Muscle of leg (tissue), 16 donors: ENCODE measurements at places on chromosomes 1 and 21. TPM values are rescaled to one million over a fixed set of nuclear protein-coding genes. Genes with fewer than 3 reads are reported as not detected.

The OR14A2 gene
- polyA plus RNA-seq, result not detected

DNA sequence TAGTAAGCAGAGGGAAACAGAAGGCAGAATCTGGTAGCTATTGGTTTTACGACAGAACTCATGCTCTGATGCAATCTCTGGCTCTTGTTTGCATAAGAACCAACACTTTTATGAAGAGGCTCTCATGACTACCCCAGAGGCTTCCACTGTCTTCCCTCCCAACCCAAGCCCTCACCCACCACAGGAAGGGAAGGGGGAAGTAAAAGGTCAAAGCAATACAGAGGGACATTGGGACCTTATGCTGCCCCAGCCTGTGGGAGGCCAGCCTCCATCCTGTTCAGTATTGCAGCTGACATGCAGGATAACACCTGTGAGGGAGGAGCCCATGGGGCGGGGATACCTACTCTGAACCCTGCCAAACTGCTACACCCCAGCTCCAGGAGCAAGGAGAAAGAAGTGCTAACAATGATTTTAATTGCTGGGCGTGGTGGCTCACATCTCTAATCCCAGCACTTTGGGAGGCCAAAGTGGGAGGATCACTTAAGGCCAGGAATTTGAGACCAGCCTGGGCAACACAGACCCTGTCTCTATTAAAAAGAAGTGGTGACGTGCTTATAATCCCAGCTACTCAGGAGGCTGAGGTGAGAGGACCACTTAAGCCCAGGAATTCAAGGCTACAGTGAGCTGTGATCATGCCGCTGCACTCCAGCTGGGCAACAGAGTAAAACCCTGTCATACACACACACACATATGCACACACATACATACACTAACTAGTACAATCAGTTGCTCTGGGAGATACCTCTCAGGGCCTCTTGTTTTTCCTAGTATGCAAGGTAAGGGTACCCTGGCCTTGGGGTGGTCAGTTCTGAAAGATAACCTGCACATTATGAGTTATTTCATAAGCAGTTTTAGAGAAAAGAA is 9.5 kb downstream of the MR1 start:
- no peaks in the 10 kb centered on the region for H3K36me3 ChIP-seq
- H3K27me3 ChIP-seq, result no peaks in the 10 kb centered on the region
- no peak overlapping the region for H3K27ac ChIP-seq
- no peaks in the 10 kb centered on the region for H3K4me1 ChIP-seq
- no peak overlapping the region for H3K4me3 ChIP-seq

DNA sequence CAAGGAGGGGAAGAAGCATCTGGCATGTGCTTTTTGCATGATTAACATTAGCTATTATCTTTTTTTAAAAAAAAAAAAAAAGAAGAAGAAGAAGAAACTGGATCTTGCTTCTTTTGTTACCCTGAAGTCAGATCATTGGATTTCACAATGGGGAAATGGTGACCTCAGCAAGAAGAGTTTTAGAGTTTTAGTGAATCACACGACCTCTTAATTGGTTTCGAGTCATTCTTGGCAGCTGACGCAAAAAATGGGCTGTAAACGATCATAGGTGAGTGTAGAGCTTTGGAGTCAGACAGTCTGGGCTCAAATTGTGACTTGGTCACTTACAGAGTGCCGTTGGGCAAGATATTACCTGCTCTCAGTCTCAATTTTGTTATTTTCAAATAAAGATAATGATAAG is 33.3 kb upstream of the PGBD5 start:
- H3K36me3 ChIP-seq, result no peaks in the 10 kb centered on the region
- no peak overlapping the region for H3K4me3 ChIP-seq
- H3K27me3 ChIP-seq, result no peaks in the 10 kb centered on the region
- peak; percentile 36 for DNase-seq

The PGLYRP3 gene
- 0.56 TPM for polyA plus RNA-seq

- H3K27me3 ChIP-seq, result no peaks in the 10 kb centered on the region
- H3K4me3 ChIP-seq, result no peak overlapping the region
- no peak overlapping the region for H3K27ac ChIP-seq
- no peak for DNase-seq
- no peaks in the 10 kb centered on the region for H3K4me1 ChIP-seq
- H3K36me3 ChIP-seq, result peaks cover 78% of the 10 kb centered on the region
These were observed 8.1 kb upstream of the TNFRSF4 start for GRCh38 chr1:1221887-1222574.

- H3K4me3 ChIP-seq, result peak overlapping the region; percentile 43
- H3K27ac ChIP-seq, result peak overlapping the region; percentile 88
- H3K27me3 ChIP-seq, result no peaks in the 10 kb centered on the region
- DNase-seq, result peak; percentile 91
- H3K36me3 ChIP-seq, result no peaks in the 10 kb centered on the region
- peaks cover 3% of the 10 kb centered on the region for H3K4me1 ChIP-seq
These were observed 9.3 kb upstream of the CACYBP start for GRCh38 chr1:174990382-174990999.

The CLCA1 gene
- polyA plus RNA-seq, result not detected

DNA sequence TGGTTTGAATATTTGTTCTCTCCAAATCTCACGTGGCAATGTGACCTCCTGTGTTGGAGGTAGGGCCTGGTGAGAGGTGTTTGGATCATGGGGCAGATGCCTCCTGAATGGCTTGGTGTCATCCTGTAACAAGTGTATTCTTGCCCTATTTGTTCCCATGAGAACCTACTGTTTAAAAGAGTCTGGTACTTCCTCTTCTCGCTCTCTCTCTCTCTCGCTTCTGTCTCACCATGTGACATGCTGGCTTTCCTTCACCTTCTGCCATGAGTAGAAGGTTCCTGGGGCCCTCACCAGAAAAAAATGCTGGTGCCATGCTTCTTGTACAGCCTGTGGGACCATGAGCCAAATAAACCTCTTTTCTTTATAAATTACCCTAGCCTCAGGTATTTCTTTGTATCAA is 8.4 kb upstream of the PAXBP1 start:
- H3K27me3 ChIP-seq, result no peaks in the 10 kb centered on the region
- no peaks in the 10 kb centered on the region for H3K4me1 ChIP-seq
- no peak overlapping the region for H3K4me3 ChIP-seq
- H3K36me3 ChIP-seq, result no peaks in the 10 kb centered on the region
- no peak overlapping the region for H3K27ac ChIP-seq
- peak; percentile 22 for DNase-seq

The VWA1 gene
- polyA plus RNA-seq, result 68.7 TPM

The CHD1L gene
- polyA plus RNA-seq, result 22.0 TPM

DNA sequence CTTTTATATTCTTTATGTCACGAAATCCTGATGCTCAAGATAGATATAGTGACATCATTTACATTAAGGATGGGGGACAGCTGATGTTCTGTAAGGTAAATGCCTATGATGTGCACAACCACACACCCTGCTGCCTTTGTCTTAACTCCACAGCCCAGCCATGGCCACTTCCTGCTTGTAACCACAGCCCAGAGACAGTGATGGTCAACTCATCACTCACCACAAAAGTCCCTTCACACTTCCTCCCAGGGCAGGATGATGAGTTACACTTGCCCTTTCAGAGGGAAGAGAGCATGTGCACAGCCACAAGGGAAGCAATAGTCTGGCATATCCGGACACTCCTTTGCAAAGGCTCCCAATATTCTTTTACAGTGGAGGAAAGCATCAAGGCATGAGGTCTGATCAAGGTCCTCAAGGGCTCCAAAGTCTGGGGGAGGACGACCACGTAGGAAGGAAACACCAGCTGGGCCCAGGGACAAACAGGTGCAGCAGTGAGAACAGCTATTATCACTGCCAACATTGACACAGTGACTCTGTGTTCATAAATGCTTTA is 53.8 kb downstream of the PLPP3 start:
- H3K36me3 ChIP-seq, result peaks cover 51% of the 10 kb centered on the region
- no peak overlapping the region for H3K4me3 ChIP-seq
- H3K4me1 ChIP-seq, result peaks cover 34% of the 10 kb centered on the region
- peak overlapping the region; percentile 26 for H3K27ac ChIP-seq
- H3K27me3 ChIP-seq, result no peaks in the 10 kb centered on the region

DNA sequence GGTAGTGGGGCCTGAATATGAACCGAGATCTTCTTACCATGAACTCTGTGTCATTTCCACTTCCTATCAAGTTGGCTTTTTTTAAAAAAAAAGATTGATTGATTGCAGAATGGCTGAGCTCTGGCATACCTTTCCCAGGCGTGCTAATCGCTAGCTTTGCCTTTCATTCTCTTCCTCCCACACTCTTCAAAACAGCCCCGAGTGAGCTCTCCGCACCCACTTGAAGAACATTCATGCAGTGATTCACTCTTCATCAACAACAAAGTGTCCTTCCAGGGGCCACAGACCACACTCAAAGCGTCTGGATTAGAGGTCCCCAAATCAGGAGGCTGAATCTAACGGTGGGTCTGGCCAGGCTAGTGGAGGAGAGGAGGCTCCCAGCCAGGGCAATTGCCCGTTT is 96.3 kb upstream of the GALNT2 start:
- DNase-seq, result no peak
- H3K27me3 ChIP-seq, result no peaks in the 10 kb centered on the region
- H3K4me3 ChIP-seq, result no peak overlapping the region
- H3K27ac ChIP-seq, result no peak overlapping the region
- no peaks in the 10 kb centered on the region for H3K36me3 ChIP-seq

GRCh38 chr21:43976661-43977060 is 35.4 kb upstream of the TRAPPC10 start:
- no peaks in the 10 kb centered on the region for H3K27me3 ChIP-seq
- peaks cover 9% of the 10 kb centered on the region for H3K4me1 ChIP-seq
- no peak for DNase-seq

The B3GALT5 gene
- polyA plus RNA-seq, result 0.24 TPM

The RHCE gene
- polyA plus RNA-seq, result 1.1 TPM

The C1orf210 gene
- 0.80 TPM for polyA plus RNA-seq

GRCh38 chr1:165073185-165074007 is 283.1 kb downstream of the LMX1A start:
- no peaks in the 10 kb centered on the region for H3K36me3 ChIP-seq
- H3K27ac ChIP-seq, result no peak overlapping the region
- H3K4me3 ChIP-seq, result no peak overlapping the region
- no peaks in the 10 kb centered on the region for H3K27me3 ChIP-seq

GRCh38 chr1:6603915-6604558 is 1.4 kb upstream of the KLHL21 start:
- H3K36me3 ChIP-seq, result peaks cover 6% of the 10 kb centered on the region
- DNase-seq, result peak; percentile 89
- peak overlapping the region; percentile 86 for H3K4me3 ChIP-seq
- peaks cover 46% of the 10 kb centered on the region for H3K4me1 ChIP-seq
- no peaks in the 10 kb centered on the region for H3K27me3 ChIP-seq

The SLC2A5 gene
- 16.9 TPM for polyA plus RNA-seq

The F13B gene
- polyA plus RNA-seq, result 0.26 TPM

GRCh38 chr1:81192647-81193642 is 607.8 kb upstream of the ADGRL2 start:
- H3K4me3 ChIP-seq, result no peak overlapping the region
- no peaks in the 10 kb centered on the region for H3K36me3 ChIP-seq
- H3K4me1 ChIP-seq, result no peaks in the 10 kb centered on the region
- H3K27me3 ChIP-seq, result no peaks in the 10 kb centered on the region
- H3K27ac ChIP-seq, result no peak overlapping the region

DNA sequence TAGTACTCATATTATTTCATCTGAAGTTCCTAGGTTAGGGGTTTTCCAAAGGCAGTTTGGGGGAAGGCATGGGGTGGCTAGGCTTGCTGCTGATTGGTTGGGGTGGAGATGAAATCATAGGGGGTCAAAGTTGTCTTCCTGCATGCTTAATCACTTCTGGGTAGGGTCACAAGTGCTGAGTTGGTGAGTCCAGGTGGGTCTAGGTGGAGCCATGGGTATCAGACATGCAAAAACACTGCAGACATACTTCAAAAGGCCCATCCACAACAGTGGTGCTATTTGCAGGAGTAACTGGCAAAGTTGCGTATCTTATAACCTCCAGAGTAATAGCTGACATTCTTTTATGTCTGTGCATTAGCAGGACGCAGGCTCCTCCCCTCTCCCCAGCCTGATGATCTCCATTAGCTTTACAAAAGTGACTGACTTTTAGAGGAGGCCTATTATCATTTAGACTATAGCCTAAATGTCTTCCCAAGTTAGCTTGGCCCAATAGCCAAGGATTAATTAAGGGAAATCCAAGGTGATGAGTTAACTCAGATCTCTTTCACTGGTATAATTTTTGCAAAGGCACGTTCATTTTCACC is 374.4 kb upstream of the PRMT6 start:
- no peaks in the 10 kb centered on the region for H3K36me3 ChIP-seq
- no peaks in the 10 kb centered on the region for H3K4me1 ChIP-seq
- no peaks in the 10 kb centered on the region for H3K27me3 ChIP-seq
- no peak overlapping the region for H3K27ac ChIP-seq
- DNase-seq, result no peak

- H3K36me3 ChIP-seq, result no peaks in the 10 kb centered on the region
- no peaks in the 10 kb centered on the region for H3K27me3 ChIP-seq
- no peak overlapping the region for H3K4me3 ChIP-seq
- no peak overlapping the region for H3K27ac ChIP-seq
- no peaks in the 10 kb centered on the region for H3K4me1 ChIP-seq
These were observed 605.3 kb upstream of the USP24 start for GRCh38 chr1:55820501-55820900.

DNA sequence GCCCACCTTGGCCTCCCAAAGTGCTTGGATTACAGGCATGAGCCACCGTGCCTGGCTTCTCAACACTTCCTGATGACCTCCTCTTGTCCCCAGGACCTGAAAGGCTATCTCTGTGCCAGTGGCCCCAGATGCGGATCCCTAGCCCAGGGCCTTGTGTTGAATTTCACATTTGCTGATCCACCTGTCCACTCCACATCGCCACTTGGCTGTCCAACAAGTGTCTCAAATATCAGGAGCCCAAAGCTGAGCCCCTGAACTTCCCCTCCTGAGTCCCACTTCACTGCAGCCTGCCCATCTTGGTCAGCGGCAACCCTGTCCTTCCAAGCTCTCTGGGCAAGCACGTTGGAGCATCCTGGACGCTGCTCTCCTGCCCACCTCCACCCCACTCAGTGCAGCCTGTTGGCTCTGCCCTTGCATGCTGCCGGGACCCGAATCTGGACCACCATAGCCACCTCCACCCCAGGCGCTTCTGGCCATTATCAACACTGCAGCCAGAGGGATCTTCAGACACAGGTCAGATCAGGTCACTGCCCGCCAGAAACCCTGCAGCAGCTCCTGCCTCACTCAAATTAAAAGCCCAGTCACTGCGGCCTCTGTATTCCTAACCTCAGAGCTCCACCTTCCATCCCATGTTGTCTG is 352.5 kb upstream of the VAMP3 start:
- no peaks in the 10 kb centered on the region for H3K36me3 ChIP-seq
- H3K27me3 ChIP-seq, result no peaks in the 10 kb centered on the region
- no peak for DNase-seq
- H3K4me1 ChIP-seq, result peaks cover 9% of the 10 kb centered on the region
- no peak overlapping the region for H3K4me3 ChIP-seq
